AG04450 (cell line): ENCODE measurements at places on chromosomes 11 and 22.

DNA sequence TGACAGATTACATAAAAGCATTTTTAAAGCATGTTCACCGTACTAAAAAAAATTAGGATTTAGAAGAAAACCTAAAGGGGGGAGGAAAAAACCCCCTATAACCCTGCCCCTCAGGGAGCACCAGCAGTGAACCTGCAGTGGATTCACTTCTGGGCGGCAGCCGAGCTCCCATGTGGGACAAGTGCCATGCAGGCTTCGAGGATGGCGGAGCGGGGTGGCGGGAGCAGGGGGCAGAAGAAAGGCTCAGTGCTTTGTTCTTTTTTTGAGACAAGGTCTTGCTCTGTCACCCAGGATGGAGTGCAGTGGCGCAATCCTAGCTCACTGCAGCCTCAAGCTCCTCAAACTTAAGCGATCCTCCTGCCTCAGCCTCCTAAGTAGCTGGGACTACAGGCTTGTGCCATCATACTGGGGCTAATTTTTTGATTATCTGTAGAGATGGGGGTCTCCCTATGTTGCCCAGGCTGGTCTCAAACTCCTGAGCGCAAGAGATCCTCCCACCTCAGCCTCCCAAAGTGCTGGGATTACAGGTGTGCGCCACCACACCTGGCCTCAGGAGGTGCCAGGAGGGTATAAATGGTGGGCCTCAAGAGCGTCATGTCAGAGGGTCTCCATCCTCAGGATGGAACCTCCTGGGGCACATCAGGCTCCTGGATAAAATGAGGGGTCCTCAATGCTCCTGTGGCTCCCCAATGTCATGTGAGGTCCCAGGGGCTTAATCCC, 34.0 kb downstream of the PPM1F start:
- DNase-seq: no peak

GRCh38 chr11:13963169-13963948, 836 bp downstream of the SPON1 start:
- no peak for DNase-seq

- no peak for DNase-seq
Observed at GRCh38 chr11:70528794-70529580, 130.7 kb downstream of the CTTN start.

DNA sequence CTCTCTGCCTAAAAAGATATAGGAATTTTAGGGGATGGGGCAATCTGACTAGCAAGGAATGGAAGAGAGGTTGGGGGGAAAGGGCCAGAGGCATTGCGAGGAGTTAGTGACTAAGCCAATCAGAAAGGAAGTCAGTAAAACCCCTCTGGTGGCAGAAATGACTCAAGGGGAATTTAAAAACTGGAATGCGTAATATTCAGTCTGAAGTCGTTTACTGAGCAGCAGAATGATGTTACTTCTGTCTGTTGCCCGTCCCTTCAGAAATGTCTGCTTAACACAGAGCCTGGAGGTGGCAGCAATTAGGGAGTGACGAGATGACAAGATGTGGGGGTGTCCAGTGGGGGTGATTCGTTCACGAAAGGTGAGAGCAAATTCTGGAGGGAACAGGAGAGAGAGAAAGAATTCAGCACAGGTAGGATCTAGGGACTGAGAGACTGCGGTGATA, 107.7 kb upstream of the CLMP start:
- DNase-seq: no peak

DNA sequence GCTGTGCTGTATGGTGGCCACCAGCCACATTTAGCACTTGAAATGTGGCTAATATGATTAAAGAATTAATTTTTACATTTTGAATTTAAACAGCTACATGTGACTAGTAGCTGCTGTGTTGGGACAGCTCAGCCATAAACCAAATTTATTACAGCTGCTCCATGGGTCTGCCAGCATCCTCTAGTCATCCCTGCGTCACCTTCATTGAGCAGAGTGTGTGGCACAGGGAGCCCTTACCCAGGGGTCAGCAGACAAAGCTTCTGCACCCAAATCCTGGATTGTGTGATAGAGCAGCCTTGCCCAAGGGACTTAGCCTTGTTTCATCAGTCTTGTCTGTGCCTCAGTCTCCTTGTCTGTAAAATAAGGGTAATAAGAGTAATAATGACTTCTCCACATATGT, 19.4 kb upstream of the ACCSL start:
- DNase-seq: no peak

- DNase-seq: no peak
Observed at GRCh38 chr11:19713196-19714021, 772 bp downstream of the NAV2 start.

DNA sequence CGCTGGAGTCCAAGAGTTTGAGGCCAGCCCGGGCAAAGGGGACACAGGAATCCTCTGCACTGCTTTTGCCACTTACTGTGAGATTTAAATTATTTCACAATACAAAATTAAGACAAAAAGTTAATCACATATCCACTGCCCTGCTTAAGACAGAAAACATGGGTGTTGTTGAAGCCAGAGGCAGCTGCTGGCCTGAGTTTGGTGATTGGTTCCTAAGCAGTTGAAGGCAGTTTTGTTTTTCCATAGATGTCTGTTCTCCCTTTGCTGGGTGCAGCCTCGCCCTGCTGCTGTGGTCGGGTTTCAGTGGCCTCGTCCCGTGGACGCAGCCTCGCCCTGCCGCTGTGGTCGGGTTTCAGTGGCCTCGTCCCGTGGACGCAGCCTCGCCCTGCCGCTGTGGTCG, 70.2 kb upstream of the PPP6R3 start:
- no peak for DNase-seq

- DNase-seq: no peak
Observed at GRCh38 chr11:102719620-102720277, 5.0 kb downstream of the MMP8 start.

DNA sequence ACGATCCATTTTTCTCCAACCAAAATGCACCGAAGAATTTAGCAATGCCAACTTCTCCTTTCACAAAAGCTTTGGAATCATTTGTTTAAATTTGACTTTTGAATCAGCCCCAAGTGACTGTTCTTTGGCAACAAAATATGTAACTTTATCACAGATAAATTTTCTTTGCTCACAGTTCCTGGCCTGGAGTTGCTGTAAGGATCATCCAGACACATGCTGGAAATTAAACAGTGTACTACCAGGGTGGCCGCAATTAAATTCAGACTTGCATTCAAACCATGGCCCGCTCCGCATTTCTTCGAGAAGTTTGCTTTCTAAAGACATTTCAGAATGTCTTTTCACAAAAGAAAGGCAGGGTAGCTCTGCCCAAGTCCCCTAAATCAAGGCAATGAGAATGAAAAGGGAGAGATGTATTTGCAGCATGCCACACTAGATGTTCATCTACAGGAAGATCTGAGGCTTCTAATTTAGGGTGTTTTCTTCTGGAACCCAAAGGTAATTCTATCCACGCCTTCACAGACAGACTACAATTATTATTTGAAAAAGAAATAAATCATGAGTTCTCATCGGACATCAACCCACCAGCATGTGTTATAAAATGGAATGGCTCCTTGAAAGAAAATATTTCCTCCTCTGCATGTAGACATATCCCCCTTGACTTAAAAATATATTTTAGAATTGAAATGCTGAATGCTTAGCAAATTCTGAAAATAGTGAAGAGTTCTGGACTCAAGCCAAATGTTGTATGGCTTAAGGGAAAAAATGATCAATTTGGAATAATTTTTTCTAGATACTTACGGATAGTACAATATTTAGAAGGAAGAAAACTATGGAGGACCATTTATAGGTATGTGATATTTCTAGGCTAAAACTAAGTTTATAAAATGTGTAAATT, 189.7 kb upstream of the BLID start:
- DNase-seq: no peak

DNA sequence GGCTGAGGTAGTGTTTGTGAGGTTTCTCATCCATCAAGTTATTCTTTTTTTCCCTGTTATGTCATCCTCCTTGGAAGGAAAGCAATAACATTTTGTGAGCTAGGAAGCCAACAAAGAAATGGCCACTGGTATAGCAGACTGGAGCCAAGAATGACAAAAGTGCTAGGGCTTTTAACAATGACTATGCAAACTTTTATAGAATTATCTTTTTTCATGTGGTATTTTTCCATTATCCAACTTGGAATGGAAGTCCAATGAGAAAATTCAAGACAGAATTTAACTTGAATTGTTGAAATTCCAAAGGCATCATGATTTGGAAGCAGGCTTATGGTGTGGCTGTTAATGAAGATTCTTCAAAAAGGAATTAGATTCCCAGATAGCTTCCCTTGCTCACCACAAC, 216.4 kb upstream of the PDGFD start:
- no peak for DNase-seq

DNA sequence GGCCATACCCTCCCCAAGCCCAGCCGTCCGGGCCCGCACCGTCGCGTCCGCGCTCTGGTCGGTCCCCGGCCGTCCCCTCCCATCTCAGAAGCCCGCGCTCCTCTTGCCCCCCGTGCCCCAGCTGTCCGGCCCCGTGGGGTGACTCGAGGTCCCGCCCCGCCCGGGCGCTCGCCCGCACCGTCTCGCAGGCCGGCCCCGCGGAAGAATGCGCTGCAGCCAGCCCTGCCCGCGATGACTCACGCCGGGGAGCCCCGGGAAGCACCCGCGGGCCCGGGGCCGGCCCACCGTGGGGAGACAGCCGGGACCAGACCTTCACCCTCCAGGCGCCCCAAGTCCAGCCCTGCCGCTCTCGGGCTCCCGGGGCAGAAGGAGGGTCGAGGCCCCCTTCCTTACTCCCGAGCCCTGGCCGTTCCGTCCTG, 320 bp upstream of the PHLDA2 start:
- DNase-seq: no peak

DNA sequence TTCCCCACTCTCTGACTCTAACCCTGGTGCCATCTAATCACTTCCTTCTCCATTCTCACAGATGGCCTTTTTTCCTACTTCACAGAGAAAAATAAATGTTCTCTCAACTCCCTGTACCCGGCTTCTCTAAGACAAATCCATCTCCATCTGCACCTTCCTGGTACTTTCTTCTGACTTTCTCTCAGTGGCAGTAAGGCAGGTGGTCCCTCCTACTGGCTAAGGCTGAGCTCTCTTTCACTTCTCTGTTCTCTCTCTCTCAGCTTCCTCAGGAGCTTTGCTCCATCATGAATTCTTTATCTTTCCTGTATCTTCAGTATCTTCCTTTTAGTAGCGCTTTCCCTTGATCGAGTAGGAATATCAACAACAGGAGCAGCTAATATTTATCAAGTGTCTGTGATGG, 421.6 kb downstream of the TMEM135 start:
- DNase-seq: no peak

GRCh38 chr22:23526596-23527316, 53.3 kb downstream of the IGLL1 start:
- DNase-seq: no peak

- no peak for DNase-seq
Observed at GRCh38 chr11:23569547-23569946, 709.3 kb upstream of the CCDC179 start.

DNA sequence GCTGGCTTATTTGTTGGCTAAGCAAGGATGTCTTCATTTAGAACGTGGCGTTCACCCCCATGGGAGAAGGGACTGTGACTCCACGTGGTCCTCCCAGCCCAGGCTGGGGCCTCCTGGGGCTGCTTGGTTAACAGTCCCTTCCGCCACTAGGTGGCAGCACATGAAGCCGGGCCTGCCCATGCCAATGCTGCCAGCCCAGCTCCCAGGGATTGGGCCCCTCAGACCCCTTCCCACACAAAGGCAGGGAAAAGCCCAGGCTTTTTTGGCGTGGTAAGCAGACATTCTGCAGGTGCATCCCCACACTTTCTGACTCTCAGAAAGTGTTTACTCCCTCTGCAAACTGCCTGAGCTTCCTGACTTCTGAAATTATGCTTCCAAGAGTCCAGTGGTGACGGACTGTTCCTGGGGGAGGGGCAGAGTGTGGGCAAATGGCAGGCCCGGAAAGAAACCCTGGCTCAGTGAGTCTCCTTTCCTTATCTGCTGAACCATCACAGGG, 3.1 kb downstream of the CBX6 start:
- peak; percentile 10 for DNase-seq

DNA sequence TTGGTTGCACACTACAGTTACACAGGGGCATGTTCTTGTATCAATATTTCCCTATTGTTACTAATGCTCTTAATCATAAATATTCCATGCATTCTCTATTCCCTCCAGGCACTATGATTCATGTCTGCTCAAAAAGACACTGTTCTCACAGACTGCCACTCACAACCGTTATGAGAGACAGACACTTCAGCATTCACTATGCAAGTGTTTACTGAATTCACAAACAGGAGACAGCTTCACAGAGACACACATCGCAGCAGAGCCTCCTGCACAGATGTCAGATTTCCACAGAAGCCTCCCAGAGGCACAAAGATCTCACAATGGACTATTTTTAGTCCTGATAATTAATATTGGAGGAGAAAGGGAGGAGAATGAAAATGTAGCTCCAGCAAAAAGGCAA, 930.4 kb downstream of the OPCML start:
- no peak for DNase-seq

DNA sequence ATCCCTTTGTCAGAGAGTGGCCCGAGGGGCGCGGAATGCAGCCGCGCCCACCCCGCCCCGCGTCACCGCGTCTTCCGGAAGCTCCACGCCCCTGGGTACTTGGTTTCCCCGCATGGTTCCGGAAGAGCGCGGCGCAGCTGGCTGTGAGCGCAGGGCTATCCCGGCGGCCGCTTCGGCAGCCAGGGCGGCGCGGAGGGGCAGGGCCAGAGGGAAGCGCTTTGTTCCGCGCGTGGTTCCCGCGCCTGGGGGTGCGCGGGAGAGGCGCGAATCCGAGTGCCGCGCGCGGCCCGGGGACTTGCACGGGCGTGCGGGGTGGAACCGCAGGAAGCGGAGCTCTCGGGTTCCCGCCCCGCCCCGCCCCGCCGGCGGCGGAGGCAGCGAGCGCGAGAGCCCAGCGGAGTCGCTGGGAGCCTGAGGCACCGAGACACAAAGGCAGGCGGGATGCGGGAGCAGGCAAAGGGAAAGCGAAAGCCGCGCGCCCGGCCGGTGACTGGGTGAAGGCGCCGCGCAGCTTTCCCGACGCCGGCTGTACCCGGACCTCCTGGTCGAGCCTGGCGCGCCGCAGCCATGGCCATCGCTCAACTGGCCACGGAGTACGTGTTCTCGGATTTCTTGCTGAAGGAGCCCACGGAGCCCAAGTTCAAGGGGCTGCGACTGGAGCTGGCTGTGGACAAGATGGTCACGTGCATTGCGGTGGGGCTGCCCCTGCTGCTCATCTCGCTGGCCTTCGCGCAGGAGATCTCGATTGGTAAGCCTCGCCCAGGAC, at the start of gene PANX1:
PANX1 (plus strand) TSS at position 96 of the 766 bp plus-strand sequence; CDS start at position 568, 472 bp downstream.
- DNase-seq: peak; percentile 47

DNA sequence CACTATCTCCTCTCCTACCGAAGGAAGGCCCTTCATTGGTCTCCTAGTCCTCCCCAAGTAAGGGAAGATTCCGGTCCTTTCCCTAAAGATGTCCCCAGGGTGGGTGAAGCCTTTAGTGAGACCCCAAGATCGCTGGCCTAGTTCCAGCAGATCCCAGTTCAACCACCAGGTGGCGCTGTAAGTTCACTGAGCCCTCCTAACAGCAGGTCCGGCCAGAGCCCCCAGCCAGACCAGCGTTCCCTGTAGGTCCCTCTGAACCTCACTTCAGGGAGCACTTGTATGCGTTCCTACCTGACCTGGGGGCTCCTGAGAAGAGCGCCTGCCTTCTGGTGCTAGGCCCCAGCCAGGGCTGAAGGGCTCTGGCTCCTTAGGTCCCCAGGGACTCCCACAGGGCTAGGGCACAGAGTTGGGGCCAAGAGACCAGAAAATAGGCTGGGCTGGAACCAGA, 38.1 kb downstream of the LMO1 start:
- peak; percentile 29 for DNase-seq

- DNase-seq: peak; percentile 41
Observed at GRCh38 chr11:13384908-13385640, 77.9 kb downstream of the BTBD10 start.

- no peak for DNase-seq
Observed at GRCh38 chr11:33663121-33663520, 37.5 kb downstream of the C11orf91 start.

- DNase-seq: no peak
Observed at GRCh38 chr22:49760630-49761571, 66.8 kb downstream of the BRD1 start.

GRCh38 chr11:119525180-119525866, 102.4 kb upstream of the THY1 start:
- no peak for DNase-seq
